ENCODE measurements at places on chromosomes 12 and 14.

GRCh38 chr12:46470036-46470627 lies 97.6 kb upstream of the SLC38A2 start:
- peak; percentile 53 for DNase-seq

GRCh38 chr14:53062856-53063255 lies 90.3 kb downstream of the DDHD1 start:
- DNase-seq: no peak

DNA sequence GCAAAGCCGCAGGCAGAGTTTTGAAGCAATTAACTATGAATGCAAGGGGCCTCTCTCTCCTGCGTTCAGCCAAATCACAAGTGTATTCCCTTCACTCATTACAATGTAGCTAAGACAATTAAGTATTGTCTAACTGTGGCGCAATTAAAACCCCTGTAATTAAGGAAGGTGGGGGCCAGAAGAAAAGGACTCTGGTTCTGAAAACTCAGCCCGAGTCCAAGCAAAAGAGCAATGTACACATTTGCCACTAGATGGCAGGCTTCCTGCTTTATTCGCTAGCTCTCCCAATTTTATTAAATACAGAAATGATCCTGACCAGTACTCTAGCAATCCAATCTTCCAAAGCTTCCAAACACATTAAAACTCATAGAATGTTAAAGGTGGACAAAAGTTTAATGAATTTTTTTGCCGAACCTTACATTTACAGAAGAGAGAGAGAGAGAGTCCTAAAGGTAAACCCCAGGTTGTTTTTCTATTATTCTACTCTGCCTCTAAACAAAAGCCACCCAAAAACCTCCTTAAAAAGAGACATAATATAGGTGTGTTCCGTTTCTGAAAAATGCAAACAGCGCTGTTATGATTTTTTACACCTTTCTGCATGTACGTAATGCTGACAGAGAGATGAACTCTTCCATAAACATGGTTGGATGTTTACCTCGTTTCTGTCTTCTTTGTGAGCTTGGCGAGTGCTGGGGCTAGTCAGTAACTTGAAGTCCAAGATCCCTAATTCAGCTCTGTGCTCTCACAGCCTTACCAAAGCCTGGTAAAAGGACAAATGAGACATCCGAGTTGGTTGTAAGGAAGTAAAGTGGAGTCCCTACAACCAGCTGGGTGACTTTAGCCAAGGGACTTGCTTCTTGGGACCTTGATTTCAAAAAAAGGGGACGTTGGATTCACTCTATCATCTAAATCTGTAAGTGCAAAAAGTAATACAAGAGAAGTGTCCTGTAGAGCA lies 50.9 kb upstream of the VASH1 start:
- peak; percentile 35 for DNase-seq

GRCh38 chr14:50237427-50237826 lies 6.0 kb upstream of the SOS2 start:
- DNase-seq: peak; percentile 37

DNA sequence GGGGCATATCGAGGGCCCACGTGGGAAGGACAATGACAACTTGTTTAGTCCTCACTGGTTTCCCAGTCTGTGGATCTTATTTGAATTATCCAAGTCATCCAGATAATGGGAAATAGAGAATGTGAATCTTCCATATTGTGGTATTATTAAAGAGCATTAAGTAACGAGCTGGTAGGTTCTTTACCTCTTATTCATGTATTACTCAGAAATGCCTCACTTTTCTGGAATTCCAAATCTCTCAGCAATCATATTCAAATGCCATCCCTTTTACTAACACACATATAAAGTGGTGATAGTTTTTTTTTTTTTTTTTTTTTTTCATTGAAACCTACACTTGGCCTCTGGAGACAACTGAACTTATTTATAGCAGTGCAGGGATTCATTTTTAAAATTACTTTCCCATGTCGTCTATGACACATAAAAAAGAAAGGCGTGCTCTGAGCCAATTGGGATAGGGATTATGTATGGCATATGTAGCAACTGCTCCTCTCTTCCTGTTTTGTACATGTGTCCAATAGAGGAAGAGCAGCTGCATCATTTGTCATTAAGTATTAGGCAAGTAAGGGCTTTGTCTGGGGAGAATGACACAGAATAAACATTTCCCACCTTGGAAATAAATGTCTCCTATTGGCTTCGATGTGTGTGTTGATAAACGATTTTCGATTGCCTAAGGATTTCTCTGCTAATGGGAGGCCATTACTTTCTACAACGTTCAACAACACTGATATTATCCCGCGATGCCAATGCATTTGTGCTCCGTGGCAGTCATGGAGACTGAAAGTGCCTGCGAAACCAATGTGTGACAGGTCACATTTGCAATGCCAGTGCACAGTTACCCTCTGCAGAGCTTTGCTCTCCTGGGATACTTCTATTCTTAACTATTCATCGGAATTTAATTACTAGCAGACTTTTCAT lies 78.6 kb upstream of the IFNG-AS1 start:
- no peak for DNase-seq

GRCh38 chr12:40225984-40226602 lies 1.3 kb downstream of the LRRK2 start:
- no peak for DNase-seq

DNA sequence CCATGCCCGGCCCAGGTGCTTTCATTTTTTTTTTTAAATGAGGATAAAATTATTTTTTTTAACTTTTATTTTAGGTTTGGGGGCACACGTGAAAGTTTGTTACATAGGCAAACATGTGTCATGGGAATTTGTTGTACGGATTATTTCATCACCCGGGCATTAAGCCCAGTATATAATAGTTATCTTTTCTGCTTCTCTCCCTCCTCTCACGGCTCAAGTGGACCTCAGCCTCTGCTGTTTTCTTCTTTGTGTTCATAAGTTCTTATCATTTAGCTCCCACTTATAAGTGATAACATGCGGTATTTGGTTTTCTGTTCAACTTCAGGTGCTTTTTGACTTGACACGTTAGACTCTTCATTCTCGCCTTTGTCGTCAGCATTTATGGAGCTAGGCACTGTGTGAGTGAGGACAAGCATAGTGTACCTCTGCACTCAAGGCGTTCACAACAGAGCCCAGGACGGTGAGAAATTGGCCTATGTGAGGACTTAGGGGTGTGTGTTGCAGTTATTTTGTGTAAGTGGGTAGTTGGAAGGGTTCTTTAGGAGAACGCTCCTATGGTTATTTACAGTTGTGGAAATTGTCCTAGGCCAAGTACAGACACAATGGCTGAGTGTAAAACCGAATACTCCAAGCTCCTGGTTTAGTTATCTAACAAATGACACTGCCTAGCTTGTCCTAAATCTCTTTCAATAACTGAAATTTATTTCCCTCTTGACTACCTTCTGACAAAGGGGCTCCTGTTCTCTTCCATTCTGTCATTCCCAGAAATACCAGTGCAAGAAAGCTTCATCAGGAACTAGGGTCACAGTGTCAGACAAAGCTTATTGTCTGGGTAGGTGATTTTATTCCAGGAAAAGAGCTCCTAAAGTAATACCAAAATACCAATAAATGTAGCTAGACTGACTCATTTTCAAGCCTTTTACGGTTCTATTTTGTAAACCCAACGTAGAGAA lies 200.5 kb upstream of the PRICKLE1 start:
- no peak for DNase-seq

- no peak for DNase-seq
Measured at GRCh38 chr14:37060496-37061260, 111.7 kb downstream of the SLC25A21 start.

Measured in hematopoietic multipotent progenitor cell (in vitro differentiated cells).